ENCODE measurements at places on chromosomes 6 and 20.

GRCh38 chr6:1062786-1063545, 248.9 kb upstream of the FOXQ1 start:
- no peak for DNase-seq

DNA sequence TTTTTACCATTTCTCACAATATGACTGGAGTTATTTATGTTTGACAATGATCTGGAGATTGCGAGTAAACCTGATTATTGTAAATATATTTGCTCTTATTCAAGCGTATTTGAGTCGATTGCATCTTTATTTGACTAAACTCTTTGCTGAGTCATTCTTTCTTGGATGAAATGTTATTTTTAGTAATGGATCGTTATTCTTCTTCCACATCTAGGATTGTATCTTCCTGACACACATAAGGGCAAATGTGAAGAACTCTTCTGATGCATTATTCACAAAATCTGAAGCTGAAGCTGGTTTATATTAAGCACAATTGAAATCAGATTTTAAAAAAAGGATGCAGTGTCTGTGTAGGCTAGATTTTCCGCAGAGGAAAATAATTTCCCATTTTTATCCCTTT, 68.2 kb downstream of the SEL1L2 start:
- DNase-seq: no peak

- DNase-seq: no peak
Observed at GRCh38 chr6:48957781-48958180, 505.3 kb downstream of the MMUT start.

GRCh38 chr20:62376112-62377063, 9.3 kb upstream of the LAMA5 start:
- no peak for DNase-seq

DNA sequence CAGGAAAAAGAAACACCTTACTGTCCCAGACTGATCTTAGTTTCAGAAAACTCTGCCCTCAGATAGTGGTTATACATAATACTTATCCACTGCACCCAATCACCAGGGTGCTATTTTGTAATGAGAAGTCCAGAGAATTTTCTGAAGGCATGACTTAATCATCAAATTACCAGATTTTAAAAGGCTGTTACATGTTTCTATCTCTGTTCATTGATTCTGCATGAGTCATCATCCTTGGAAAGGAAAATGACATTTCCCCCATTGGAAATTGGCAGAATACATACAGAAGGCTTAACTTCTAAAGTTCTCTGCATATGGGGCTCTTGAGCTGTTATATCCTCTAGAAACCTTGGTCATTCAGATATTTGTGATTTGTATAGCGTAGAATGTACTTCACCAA, 587.9 kb upstream of the FLRT3 start:
- DNase-seq: no peak

DNA sequence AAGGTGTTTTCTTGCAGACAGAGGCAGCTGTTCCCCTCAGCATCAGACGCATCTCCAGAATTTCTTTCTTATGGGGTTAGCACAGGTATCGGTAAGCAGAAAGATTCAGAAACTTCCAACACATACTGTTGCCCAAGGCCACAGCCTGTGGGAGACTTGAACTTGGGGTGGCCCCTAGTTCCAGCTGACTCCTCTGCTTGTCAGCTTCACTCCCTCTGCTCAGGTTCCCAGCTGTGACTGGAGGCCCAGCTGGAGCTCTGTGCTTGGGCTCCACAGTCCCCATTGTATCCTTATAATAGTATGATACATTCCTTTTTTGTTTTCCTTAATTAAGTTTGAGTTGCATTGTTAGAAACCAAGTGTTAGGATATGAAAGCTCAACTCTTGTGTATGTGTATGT, 26.2 kb upstream of the BTN3A2 start:
- DNase-seq: no peak

- no peak for DNase-seq
Observed at GRCh38 chr6:100833972-100834574, 47.1 kb downstream of the ASCC3 start.

- DNase-seq: no peak
Observed at GRCh38 chr6:126123226-126123625, 136.9 kb downstream of the TRMT11 start.

Measured in foreskin melanocyte (primary cell).